ENCODE measurements at places on chromosomes 12 and 14.

- DNase-seq: no peak
Observed at GRCh38 chr14:52846591-52846990, 55.2 kb upstream of the GNPNAT1 start.

GRCh38 chr14:79475887-79476532 is 735.3 kb downstream of the DIO2 start:
- DNase-seq: no peak

DNA sequence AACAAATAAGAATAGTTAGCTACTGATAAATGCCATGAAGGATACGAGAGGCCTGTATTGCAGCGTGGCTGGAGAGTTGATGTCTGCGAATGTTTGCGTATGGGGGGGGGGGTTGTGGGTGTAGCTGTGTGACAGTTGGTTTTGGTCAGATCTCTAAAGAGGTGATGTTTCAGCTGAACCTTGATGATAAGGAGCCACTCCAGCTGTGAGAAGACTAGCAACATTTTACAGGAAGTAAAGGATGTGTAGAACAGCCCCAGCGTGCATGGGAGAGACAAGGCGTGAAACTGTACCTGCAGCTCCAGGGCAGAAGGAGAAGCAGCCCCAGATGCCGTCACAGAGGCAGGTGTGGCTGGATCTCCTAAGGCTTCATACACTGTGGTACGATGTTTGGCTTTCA is 416.9 kb downstream of the TMEM132D start:
- DNase-seq: no peak

- peak; percentile 98 for DNase-seq
Observed at GRCh38 chr14:100783630-100784370, 42.1 kb upstream of the MEG3 start.

GRCh38 chr14:105076805-105077648 is 11.8 kb upstream of the GPR132 start:
- DNase-seq: no peak

DNA sequence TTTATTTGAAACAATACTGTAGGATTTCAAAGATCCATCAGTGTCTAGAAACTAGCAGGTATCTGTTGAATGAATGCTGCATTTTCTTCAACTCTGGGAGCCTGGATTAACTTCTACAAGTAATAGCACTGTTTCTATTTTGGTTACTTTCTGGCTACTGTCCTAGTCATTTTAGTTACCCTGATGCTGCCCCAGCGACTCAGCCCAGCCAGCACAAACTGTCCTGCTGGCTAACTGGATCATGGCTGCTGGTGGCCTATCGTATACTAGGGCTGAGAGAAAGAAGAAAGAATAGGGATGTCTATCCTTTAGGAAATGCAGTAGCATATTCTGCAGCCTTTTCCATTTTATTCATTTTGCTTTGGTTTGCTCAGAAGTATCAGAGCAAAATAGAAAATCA is 53.9 kb downstream of the NTN4 start:
- DNase-seq: no peak

- DNase-seq: no peak
Observed at GRCh38 chr12:123939716-123940626, 32.7 kb downstream of the CCDC92 start.

DNA sequence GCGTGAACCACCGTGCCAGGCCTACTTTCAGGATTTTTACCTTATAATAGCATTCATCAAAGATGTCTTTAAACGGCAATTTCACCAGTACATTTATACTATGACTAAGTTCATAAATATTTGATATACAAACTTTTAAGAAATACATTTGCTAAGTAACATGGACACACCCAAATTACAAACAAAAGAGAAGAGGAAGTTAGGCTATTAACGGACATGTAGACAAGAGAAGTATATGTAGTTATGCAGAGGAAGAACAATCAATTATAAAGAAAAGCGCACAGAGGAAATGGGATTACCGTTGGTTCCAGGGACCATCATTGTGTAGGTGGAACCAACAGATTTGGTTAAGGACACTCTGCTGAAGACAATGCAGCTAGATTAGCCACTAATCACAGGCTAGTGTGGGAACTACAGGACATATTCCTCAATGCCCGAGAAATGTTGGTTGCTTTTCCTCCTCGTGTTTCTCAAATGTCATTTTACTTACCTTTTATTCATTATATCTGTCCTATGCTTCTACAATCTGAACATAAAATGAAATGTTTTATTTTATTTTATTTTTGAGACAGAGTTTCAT is 24.0 kb upstream of the PKP2 start:
- no peak for DNase-seq

- DNase-seq: no peak
Observed at GRCh38 chr14:67908052-67908754, 88.6 kb downstream of the RAD51B start.

GRCh38 chr14:72742118-72742837 is 151.6 kb downstream of the DPF3 start:
- peak; percentile 97 for DNase-seq

DNA sequence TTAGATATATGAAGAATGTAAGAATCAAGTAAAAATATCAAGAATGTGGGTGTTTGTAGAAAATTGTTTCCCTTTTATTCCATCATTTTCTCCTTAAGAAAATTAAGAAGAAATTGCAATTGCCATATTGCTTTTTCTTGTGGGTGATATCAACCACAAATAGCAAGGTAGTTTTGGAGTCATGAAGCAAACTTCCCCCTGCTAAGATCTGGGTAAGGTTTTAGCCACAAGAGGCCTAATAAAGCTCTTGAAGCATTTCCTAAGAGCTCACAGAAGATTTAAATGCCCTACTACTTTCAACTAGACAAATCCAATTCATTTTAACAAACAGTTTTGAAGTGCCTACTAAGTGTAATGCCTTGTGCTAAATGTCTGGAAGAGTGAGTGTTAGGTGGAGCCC is 2.6 kb downstream of the GRIP1 start:
- no peak for DNase-seq

- no peak for DNase-seq
Observed at GRCh38 chr14:104321088-104321801, 182.9 kb downstream of the KIF26A start.

GRCh38 chr14:56581041-56581727 is 1.6 kb downstream of the TMEM260 start:
- DNase-seq: no peak

DNA sequence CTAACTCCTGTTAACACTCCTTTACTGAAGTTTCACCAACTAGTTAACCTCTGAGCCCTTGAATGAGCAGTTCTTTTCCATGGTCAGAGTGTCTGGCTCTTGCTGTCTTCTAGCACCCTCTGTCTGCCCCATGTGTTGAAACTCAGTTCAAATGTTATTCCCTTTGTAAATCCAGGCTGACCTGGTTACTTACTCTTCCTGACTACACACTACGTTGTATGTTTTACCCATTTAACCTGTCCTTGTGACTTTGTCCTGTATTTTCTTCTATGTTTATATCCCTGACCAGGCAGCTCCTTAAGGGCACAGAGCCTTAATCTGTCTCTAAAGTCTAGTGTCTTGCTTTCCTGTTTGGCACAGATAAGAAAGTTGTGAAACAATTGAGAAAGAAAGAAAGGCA is 389.0 kb upstream of the RPL10L start:
- DNase-seq: peak; percentile 29

GRCh38 chr12:102427543-102427941 is 52.8 kb downstream of the IGF1 start:
- no peak for DNase-seq

- no peak for DNase-seq
Observed at GRCh38 chr12:17971850-17972249, 118.1 kb downstream of the RERGL start.

GRCh38 chr12:24197532-24197931 is 248.1 kb upstream of the SOX5 start:
- no peak for DNase-seq

GRCh38 chr12:121996050-121996944 is 25.4 kb upstream of the BCL7A start:
- no peak for DNase-seq

DNA sequence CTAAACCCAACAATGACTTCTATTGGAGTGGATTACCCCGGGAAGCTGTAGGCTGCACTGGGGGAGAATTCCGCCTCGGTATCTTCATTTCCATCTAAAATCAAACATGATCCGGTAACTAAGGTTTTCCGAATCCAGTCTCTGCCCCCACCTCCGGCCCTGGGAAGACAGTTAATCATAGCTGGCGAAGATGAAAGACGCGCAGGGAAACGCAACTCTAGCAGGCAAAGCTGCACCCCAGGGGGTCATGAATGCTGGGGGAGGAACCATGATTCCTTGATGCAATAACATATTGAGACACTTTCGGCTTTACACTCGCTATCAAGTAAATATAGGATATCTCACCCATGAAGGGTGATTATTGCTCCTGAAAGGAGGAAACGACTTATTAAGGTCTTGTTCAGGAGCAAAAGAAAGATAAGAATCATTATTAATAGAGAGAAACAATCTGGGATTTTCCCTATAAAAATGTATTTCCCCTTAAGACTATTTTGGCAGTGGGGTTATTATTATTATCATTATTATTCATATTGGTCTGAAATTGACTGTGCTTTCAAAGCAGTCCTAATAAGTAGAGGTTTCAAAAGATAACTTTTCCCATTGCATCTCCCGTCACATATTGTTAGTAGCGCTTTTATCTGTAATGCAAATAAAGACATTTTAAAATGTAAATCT is 614.9 kb downstream of the VRK1 start:
- no peak for DNase-seq

GRCh38 chr14:100764471-100765115 is 37.9 kb downstream of the DLK1 start:
- DNase-seq: no peak

- no peak for DNase-seq
Observed at GRCh38 chr12:114729731-114730130, 45.8 kb upstream of the TBX3 start.

DNA sequence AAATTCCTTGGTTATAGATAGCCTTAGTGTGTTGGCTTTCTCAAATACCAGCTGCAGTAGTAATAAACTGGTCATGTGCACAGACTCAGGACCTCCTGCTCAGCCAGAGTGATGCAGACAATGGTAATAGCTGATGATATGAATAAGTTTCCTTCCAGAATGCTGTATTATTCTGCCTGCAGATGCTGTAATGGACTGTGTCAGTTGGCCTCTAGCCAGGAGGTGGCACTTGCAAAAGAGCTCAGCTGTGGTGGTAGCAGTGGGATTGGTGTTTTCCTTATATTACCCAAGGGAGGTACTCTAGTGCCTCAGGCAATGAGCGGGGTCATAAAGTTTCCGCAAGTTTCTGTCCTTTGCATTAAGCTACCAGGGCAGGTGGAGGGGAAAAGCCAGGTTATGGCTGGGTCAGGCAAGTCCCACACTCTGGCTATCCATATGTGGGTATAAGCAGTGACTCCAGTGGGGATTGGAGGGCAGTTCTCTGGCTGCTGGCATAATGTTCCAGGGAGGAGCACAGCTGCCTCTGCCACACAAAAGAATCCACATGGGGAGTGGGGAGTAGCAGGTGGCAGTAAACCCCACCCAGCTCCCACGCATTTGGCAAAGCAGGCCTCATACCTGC is 14.0 kb upstream of the MUCL1 start:
- peak; percentile 1 for DNase-seq

- no peak for DNase-seq
Observed at GRCh38 chr14:101587441-101587911, 26.2 kb downstream of the DIO3 start.

DNA sequence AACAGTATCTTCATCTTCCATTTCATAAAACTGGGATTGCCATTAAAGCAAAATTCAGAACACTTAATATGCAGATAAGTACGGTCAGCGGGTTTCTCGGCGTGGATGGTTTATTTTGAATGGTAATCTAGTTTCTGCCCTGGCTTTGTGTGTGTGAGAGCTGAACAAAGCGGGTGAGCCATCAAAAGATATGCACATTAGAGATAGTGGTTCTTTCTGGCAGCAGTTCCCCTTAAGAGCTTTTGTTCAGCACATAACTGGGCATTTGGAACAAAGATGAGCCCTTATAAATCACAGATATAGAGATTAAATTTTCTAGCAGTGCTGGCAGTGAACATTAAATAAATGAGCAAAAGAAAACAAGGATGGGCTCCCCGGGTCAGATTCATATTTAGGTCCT is 207.5 kb downstream of the CALM1 start:
- DNase-seq: no peak

DNA sequence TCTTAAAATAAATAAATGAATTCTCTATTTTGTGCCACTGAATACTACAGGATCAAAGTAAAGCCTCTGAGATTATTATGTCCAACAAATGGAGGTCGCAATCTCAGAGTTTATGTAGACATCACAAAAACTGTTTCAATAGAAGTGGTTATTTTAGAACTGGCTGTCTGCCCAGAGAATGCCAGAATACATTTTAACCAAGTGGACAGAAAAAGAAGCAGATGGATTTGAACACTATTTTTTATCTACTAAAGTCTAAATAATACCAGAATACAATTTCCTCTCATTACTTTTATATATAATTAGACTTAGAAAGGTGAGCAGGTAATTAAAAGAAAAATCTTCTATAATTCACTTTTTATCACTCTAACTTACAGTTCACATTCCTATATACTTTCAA is 118.3 kb downstream of the MED13L start:
- no peak for DNase-seq

GRCh38 chr14:93320489-93320888 is 12.3 kb downstream of the BTBD7 start:
- no peak for DNase-seq

GRCh38 chr14:94050231-94050880 is 24.2 kb downstream of the OTUB2 start:
- no peak for DNase-seq

DNA sequence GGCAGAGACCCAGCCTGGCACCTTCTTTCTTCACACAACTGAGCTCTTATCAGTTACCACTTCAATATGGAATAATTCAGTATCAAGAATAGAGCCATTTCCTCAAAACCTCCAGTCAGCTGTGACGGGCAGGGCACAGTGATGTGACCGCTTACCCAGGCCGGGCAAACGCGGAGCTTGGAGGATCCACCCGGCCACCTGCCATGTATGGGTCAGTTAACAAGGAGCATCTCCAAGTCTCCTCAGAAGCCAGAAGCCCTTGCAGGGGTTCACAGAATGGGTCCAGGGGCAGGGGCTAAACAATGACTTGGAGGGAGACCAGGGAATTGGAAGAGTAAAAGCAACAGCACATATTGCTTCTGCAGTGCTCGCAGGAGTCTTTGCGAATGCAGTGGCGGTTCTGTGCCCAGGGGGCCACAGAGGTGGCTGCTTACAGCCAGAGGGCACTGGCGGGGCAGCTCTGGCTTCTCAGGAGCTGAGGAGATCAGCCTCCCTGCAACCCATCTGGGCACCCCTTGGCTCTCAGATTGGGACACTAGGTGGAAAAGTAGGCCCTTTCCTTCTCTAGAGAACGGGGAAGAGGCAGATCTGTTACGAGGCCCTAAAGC is 162.3 kb downstream of the CALM1 start:
- DNase-seq: no peak

- DNase-seq: peak; percentile 49
Observed at GRCh38 chr12:52461693-52462092, 9.7 kb upstream of the KRT6B start.

GRCh38 chr14:95696741-95697140 is 10.5 kb downstream of the TCL1B start:
- no peak for DNase-seq

- DNase-seq: no peak
Observed at GRCh38 chr12:112130441-112130998, 5.2 kb downstream of the TRAFD1 start.

- no peak for DNase-seq
Observed at GRCh38 chr12:59268295-59268809, 327.5 kb upstream of the SLC16A7 start.

- DNase-seq: no peak
Observed at GRCh38 chr12:122928404-122929147, 32.7 kb upstream of the VPS37B start.
